ENCODE measurements at places on chromosomes 5 and 9.

- no peak for DNase-seq
These were observed 12.9 kb upstream of the RFESD start for GRCh38 chr5:95633671-95634070.

- no peak for DNase-seq
These were observed 80.9 kb downstream of the THBS4 start for GRCh38 chr5:80116000-80116399.

DNA sequence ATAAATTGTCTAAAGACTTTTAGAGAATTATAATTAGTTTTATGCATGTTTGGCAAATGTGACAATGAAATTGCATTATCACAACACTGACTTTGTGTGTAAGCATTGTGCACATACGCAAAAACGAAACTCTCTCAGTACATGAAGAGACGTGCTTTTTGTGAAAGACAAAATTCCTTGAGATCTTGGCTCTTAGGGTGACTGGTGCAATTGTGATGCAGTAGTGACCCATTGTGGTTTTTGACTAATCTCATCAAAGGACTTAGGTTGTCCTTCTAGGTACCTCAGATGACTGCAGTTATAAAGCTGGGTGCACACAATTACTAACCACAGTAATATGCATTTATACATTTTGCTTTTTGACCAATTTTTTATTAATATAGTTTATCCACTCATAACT is 25.3 kb upstream of the TYRP1 start:
- DNase-seq: no peak

- no peak for DNase-seq
These were observed 48.5 kb downstream of the PLGRKT start for GRCh38 chr9:5389109-5389732.

- DNase-seq: no peak
These were observed 58.5 kb downstream of the ZNF462 start for GRCh38 chr9:106921341-106921899.

- DNase-seq: no peak
These were observed 383.5 kb downstream of the RASEF start for GRCh38 chr9:82679472-82679871.

- no peak for DNase-seq
These were observed 257.8 kb downstream of the BNC2 start for GRCh38 chr9:16612627-16613026.
